ENCODE measurements at places on chromosomes 5 and 9.

- no peak for DNase-seq
Measured at GRCh38 chr5:103353581-103353980, 95.0 kb downstream of the MACIR start.

- no peak for DNase-seq
Measured at GRCh38 chr9:26234865-26235264, 556.6 kb upstream of the TUSC1 start.

DNA sequence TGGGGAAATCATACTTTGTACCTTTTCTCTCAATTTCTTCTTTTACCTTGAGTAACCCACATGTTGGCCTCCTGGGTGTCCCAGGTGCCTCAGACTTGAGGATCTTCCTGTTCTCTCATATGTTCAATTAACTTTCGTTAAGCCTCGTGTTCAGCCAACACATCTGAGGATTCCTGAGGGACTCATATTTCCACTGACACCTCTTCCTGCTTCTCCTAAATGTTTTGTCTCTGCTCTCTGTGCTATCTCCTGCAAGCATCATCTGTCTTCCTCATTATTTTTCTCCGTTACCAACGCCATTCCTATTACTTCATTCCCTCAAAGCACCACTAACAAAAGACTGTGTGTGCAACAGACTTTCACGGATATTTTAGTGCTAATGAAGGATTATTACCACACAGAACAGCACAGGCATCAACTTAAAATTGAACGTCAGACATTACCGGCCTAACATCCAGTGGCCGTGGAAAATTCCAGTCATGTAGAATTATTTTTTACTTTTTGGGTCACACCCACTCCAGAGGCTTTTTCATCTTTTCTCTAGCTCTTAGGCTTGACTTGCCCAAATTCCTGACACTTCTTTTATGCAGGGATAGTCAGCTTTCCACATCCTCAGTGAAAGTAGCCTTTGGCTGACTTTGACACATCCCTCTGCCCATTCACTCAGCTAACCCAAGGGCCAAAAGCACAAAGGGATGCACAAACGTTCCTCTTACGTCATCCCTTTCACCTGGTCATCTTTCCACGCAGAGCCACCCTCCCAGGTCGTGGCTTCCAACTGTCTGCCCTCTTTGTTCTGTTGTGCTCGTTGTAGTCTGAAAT, 46.0 kb upstream of the OSMR start:
- DNase-seq = no peak

DNA sequence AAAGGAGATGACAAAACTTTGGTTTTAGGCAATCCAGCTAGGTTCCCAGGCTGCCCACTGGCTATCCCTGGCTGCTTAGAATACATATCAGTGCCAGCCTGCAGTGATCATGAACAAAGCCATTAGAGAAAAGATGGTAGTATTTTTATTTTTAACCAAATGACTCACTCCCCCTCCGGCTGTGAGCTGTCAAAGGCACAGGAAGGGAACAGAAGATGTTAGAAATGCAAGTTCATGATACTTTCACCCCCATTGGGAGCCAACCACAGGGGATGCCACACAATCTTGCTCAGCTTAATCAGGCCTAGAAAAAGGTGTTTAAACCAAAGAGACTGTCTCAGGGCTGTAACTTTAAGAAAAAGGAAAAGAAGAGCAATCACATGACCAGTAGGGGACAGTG, 70.3 kb upstream of the ASTN2 start:
- DNase-seq = no peak

DNA sequence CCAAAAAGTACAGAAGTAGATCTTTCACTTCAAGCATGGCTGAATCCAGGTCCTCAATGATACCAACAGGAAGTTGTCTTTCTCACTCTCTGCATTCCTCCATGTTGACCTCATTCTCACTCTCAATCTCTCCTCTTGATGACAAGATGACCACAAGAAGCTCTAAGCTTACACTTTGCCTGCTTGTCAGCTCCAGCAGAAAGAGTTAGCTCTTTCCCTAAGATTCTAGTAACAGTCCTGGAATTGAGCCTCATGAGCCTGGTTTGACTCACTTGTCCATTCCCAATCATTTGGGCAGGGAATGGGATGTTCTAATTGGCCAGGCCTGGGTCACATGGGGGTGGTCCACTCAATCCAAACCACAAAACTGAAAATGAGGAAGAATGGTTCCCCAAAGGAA, 3.3 kb upstream of the CLTA start:
- no peak for DNase-seq

DNA sequence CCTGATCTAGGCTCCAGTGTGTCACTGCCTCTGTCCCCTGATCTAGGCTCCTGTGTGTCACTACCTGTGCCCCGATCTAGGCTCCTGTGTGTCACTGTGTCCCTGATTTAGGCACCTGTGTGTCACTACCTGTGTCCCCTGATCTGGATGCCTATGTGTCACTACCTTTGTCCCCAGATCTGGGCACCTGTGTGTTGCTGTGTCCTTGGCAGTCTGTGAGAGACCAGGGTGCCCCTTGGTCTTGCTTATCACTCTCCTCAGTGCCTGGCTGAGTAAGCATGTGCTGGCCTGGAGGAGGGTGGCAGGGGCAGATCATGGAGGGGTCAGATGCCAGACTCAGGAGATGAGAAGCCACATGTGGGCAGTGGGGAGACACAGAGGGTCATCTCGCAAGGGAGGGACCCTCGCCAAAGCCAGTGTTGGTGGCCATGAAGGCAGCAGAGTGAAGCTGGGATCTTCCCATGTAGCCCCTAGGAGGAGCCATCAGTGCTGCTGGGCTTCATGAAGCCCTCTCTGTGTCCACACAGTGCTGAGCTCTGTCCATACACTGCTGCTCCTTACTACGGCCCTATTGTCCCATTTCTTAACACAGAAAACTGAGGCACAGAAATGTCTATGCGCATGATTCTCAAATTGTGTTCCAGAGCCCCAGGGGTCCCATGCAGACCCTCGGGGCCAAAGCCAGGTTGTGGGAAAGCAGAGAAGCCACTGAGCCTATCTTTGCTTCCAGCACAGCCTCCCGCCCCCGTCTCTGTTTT, 15.5 kb downstream of the OLFML2A start:
- no peak for DNase-seq

GRCh38 chr9:68955330-68955729, 58.6 kb downstream of the PRKACG start:
- DNase-seq = no peak

DNA sequence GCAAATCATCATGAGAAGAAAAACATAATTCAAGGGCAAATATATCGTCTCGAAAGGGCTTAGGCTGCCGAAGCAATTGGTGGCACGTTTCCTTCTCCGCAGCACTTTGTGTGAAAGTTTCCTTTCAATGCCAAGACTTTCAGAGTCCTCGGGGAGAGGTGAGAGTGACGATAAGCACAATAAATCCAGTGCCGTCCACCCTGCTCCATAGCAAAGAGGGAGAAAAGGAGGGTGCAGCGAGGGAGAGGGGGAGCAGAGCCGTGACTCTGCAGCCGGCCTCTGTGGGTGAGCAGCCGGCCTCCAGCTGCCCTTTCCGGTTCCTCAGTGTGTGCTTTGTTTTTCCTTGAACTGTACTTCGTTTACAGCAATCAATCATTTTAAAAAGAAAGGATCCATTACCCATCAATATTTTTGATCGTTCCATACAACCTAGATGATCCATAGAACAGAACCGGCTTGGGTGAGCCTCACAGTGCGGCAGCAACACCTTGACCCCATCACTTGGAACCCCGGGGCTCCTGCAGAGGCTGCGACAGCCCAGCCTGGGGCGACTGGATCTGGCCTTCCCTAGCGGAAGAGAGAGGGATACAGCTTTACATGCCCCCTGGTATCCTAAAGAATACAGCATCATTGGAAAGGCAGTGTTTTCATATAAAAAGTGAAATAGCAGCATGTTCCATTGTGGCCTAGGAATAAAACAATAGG, 247.0 kb upstream of the IRX4 start:
- DNase-seq = no peak

GRCh38 chr9:10238087-10238486, 374.7 kb downstream of the PTPRD start:
- no peak for DNase-seq

- DNase-seq = no peak
Measured at GRCh38 chr5:125696762-125697161, 726.4 kb upstream of the GRAMD2B start.

DNA sequence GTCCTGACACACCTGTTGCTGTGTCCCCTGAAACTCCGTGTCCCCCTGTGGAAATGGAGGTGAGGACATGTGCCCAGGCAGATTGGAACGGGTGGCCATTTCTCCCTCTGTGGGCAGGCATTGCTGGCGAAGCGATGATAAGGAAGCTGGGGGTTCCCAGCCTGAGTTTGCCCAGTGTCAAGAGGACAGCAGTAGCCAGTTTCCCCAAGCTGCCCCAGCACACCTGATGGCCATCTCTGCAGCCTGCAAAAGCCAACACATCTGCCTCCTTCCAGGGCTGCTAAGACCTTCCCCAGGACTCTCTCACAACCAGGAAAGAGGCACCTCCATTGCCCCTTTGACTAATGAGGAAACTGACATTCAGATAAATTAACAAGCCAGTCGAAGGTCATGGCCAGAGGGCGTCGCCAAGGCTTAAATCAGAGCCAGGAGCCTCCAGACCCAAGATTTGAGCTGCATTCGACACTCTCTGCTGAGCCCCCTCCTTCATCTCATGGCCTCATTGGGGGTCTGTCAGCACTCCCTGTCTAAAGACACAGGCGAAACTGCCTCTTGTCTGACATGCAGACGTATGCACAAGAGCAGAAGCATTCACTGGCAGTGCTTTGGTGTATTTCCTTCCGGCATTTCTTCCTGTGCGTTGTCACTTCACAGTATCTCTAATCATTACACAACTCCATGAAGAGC, 10.4 kb upstream of the WNK2 start:
- no peak for DNase-seq

GRCh38 chr9:27181381-27181780, 72.4 kb downstream of the TEK start:
- no peak for DNase-seq

DNA sequence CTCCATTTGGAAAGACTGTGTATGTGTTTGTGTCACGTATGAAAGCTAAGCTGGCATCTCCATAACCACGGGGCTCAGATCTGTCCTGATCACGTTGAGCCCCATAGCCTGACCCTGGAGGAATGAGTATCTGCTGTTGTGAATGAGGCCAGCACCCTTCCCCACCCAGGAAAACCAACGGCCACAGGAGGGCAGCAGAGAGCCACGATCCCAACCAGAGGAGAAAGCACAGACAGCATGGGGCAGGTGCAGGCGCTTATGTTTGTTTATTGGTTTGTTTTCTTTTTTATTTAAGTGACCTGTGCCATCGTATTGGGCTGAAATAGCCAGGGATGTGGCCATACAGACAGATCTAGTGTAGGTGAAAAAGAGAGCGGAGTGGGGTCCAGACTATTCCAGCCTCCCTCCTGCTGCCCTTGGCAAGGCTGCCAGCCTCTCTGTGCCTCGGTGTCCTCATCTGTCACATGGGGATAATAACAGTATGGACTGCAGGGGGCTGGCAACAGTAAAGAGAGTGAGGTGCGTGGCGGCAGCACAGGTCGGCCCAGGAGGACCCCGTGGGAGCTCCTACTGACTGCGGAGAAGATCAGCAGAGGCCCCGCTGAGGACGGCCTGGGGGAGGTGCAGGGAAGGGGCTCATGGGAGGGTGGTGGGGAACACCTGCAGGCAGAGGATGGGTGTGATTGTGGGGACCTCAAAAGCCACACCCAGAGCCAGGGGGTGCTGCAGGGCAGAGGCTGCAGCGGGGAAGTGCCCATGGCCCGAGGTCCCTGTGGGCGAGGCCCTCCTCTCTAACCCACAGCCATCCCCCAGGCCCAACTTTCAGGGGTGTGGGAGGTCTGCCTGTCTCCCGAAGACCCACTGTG, 12.1 kb downstream of the OR2V2 start:
- peak; percentile 83 for DNase-seq

GRCh38 chr5:27821681-27822080, 783.3 kb upstream of the CDH9 start:
- no peak for DNase-seq
